Stomach (tissue), 19 donors: ENCODE measurements at places on chromosomes 3 and 15. TPM values are rescaled to one million over a fixed set of nuclear protein-coding genes. Genes with fewer than 3 reads are reported as not detected.
A peak's percentile ranks its signal among the peaks of the same experiment; 100 is the strongest.

P2RY14 gene
- total RNA-seq: 9.9 TPM

- peak; percentile 77 for DNase-seq
These were observed 259.2 kb upstream of the CCDC54 start for GRCh38 chr3:107117922-107118536.

DNA sequence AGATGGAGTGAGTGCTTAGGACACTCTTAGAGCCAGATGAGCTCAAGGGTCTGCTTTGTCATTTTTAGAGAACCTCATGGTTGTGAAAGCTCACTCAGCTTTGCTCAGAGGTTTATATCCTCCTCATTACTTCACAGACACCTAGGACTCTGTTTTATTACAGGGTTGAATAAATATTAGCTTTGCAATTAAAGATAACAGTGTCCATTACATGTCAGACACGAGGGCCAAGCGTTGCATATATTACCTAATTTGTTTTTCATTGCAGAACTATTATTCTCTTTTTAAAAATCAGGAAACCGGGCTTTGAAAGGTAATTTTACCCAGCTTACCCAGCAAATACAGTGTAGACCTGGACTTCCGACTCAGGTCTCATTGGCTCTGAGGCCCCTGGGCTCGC, 16.1 kb downstream of the MAP6D1 start:
- no peak for DNase-seq

GRCh38 chr3:124094496-124094895, 102.6 kb upstream of the ROPN1 start:
- DNase-seq: peak; percentile 34

- DNase-seq: no peak
These were observed 47.6 kb downstream of the IDH2 start for GRCh38 chr15:90054618-90055097.
